ENCODE measurements at places on chromosomes 5 and 9.

DNA sequence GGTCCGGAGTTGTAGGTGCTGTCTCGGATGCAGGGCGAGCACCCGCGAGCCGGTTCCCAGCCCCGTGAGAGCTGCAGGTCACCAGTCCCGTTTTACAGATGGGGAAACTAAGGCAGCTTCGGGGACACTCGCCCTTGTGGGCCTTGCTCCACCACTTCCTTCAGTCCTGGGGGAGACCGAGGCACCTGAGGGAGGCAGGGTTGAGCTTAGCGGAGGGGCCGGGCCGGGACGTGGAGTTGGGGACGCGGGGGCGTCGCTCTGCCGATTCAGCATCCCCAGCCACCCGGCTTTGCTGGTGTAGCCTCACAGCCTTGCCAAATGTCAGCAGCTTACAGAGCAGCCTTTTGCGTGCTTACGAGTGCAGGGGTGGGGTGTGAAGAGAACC lies 530 bp downstream of the BBLN start:
- DNase-seq: peak; percentile 64

DNA sequence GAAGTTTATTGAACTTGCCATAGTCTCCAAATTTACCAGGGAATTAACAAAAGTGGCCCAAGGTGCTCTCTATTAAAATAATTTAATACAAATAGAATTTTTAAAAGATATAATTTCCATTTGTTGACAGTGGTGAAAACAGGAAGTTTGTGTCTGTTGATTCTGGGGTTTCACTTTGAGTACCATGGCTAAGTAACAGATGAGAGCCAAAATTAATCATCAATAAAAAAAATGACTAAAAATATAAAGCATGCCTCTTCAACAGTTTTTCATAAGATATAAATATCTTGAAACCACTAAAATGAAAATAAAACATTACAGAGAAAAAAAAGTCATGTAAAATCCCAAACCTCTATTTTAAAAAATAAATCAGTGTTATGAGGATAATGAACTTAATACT lies 49.8 kb downstream of the SGCD start:
- DNase-seq: no peak

DNA sequence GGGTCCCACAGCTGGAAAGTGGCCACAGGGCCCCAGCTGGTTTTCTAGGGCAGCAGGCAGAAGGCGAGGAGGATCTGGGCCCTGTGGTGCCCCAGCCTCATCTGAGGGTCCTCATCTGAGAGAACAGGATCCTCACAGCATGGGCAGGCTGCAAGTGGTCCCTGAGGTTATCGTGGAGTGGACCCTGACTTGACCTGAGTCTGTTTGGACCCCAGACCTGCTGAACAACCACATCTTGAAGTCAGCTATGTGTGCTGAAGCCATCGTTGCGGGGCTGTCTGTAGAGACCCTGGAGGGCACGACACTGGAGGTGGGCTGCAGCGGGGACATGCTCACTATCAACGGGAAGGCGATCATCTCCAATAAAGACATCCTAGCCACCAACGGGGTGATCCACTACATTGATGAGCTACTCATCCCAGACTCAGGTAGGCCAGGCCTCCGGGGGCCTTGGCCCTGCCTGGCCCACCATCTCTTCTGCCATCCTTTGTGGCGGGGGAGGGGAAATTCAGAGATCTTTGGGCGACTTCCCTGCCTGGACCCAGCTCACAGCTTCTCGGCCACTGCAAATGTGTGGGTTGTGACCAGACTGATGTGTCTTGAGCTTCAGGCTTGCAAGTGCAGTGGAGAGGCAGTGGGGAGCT lies 24.0 kb downstream of the TGFBI start:
- no peak for DNase-seq

DNA sequence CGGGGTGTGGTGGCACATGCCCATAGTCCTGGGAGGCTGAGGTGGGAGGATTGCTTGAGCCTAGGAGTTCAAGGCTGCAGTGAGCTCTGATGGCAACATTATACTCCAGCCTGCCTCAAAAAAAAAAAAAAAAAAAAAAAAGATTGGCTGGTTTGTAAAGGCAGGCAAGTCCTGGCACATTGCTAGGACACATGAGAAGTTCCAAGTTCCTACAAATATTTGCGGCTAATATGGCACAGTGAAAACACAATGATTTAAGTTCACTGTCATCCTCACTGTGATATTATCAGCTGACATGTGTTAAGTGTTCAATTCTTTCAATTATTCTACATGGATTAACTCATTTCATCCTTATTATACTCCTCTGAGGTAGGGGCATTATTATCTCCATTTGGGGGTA lies 20.1 kb downstream of the TMEM268 start:
- DNase-seq: no peak

- DNase-seq: no peak
Observed at GRCh38 chr5:1490376-1490775, 33.4 kb downstream of the LPCAT1 start.

Measured in stimulated activated CD4-positive, alpha-beta T cell treated with anti-CD3 and anti-CD28 coated beads, Interleukin-4, amount 100 ng/mL, for 1 hour (primary cell).